ENCODE measurements at places on chromosomes 7 and 10. TPM values are rescaled to one million over a fixed set of nuclear protein-coding genes. Genes with fewer than 3 reads are reported as not detected.

GRCh38 chr7:66173856-66174255 is 31.3 kb upstream of the TPST1 start:
- no peak for DNase-seq
- H3K27me3 ChIP-seq, result no peaks in the 10 kb centered on the region
- H3K4me3 ChIP-seq, result no peak overlapping the region
- H3K27ac ChIP-seq, result no peak overlapping the region
- H3K36me3 ChIP-seq, result no peaks in the 10 kb centered on the region

Gene IL2RA
- 1.0 TPM for total RNA-seq

DNA sequence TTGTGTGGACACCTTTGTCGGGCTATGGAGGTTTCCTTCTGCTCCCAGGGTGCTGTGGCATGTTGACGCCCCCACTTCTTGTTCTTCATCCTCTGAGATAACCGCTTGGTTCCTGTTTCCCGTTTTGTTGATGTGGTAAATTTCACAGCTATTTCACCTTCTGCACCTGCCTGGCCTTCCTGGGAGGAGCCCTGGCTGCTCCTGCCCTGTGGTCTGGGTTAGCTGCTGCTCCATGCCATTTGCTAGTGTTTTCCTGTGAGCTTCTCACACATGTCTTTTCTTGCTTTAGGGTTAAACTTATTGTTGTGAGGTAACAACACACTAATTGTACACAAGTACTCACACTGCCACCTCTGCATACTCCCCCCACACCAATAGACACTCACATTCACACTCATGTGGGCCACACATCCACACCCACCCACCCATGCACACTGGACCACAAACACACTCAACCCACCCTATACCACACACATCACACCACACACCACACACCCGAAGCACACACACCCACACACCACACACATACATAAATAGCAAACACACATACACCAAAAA is 46.5 kb upstream of the MSMB start:
- H3K27me3 ChIP-seq, result no peaks in the 10 kb centered on the region
- no peak overlapping the region for H3K4me3 ChIP-seq
- H3K27ac ChIP-seq, result no peak overlapping the region
- DNase-seq, result peak; percentile 69
- H3K36me3 ChIP-seq, result no peaks in the 10 kb centered on the region
- peaks cover 5% of the 10 kb centered on the region for H3K4me1 ChIP-seq

Gene NAT16
- not detected for total RNA-seq

GRCh38 chr7:101163279-101164070 is 1.9 kb downstream of the VGF start:
- H3K27ac ChIP-seq, result no peak overlapping the region
- peaks cover 32% of the 10 kb centered on the region for H3K27me3 ChIP-seq
- DNase-seq, result no peak
- H3K4me3 ChIP-seq, result peak overlapping the region; percentile 64
- no peaks in the 10 kb centered on the region for H3K36me3 ChIP-seq
- H3K4me1 ChIP-seq, result peaks cover 42% of the 10 kb centered on the region

GRCh38 chr7:120502132-120502531 is 229.2 kb downstream of the KCND2 start:
- no peak for DNase-seq
- H3K27ac ChIP-seq, result no peak overlapping the region
- no peaks in the 10 kb centered on the region for H3K27me3 ChIP-seq
- H3K4me1 ChIP-seq, result no peaks in the 10 kb centered on the region
- H3K36me3 ChIP-seq, result no peaks in the 10 kb centered on the region

- no peak overlapping the region for H3K4me3 ChIP-seq
- H3K27me3 ChIP-seq, result no peaks in the 10 kb centered on the region
- H3K4me1 ChIP-seq, result no peaks in the 10 kb centered on the region
- no peaks in the 10 kb centered on the region for H3K36me3 ChIP-seq
- H3K27ac ChIP-seq, result no peak overlapping the region
Measured at GRCh38 chr7:91408388-91409154, 144.3 kb downstream of the FZD1 start.

Gene PTPRN2
- total RNA-seq, result 0.99 TPM

- H3K27me3 ChIP-seq, result no peaks in the 10 kb centered on the region
- no peak overlapping the region for H3K4me3 ChIP-seq
- no peak overlapping the region for H3K27ac ChIP-seq
- no peaks in the 10 kb centered on the region for H3K36me3 ChIP-seq
- H3K4me1 ChIP-seq, result no peaks in the 10 kb centered on the region
Measured at GRCh38 chr10:53997953-53998352, 803.1 kb downstream of the PCDH15 start.

Gene SPAM1
- total RNA-seq, result not detected

Gene CCDC71L
- 16.0 TPM for total RNA-seq

Gene ITGB8
- total RNA-seq, result not detected

- no peaks in the 10 kb centered on the region for H3K4me1 ChIP-seq
- H3K36me3 ChIP-seq, result no peaks in the 10 kb centered on the region
- no peak overlapping the region for H3K4me3 ChIP-seq
- no peak overlapping the region for H3K27ac ChIP-seq
Measured at GRCh38 chr7:116354546-116355423, 144.4 kb downstream of the TES start.

Gene LBX1
- total RNA-seq, result not detected

Gene OR2A5
- total RNA-seq, result not detected

DNA sequence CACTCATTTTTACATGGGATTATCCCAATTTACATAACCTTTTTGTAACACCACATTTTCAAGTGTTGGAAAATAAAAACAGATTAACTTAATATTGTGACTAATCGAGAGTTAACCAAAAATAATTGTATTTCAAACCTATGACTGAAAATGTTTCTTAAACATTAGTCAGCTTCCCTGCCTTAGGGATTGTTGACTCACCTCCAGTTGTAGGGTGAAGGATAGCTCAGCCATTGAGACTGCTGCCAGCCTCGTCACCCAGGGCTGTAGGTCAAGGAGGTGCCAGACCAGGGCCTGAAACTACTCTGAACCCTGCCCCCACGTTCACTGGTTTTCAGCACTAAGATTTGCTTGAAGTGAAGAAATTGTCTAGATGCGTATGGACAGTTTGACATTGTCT is 351.2 kb downstream of the GFRA1 start:
- H3K27ac ChIP-seq, result no peak overlapping the region
- DNase-seq, result no peak
- no peaks in the 10 kb centered on the region for H3K36me3 ChIP-seq
- H3K27me3 ChIP-seq, result peaks cover 1% of the 10 kb centered on the region

- H3K36me3 ChIP-seq, result peaks cover 3% of the 10 kb centered on the region
- H3K27ac ChIP-seq, result no peak overlapping the region
- H3K4me3 ChIP-seq, result no peak overlapping the region
- peaks cover 17% of the 10 kb centered on the region for H3K4me1 ChIP-seq
- DNase-seq, result no peak
Measured at GRCh38 chr10:50398823-50399222, 147.5 kb upstream of the ASAH2 start.

Gene AP4M1
- 7.5 TPM for total RNA-seq

- no peak for DNase-seq
- no peaks in the 10 kb centered on the region for H3K27me3 ChIP-seq
- no peaks in the 10 kb centered on the region for H3K36me3 ChIP-seq
- H3K4me3 ChIP-seq, result peak overlapping the region; percentile 20
- peak overlapping the region; percentile 41 for H3K27ac ChIP-seq
- peaks cover 60% of the 10 kb centered on the region for H3K4me1 ChIP-seq
Measured at GRCh38 chr10:124736491-124737136, 7.6 kb downstream of the FAM53B start.

- H3K36me3 ChIP-seq, result no peaks in the 10 kb centered on the region
- peak overlapping the region; percentile 95 for H3K27ac ChIP-seq
- H3K4me3 ChIP-seq, result peak overlapping the region; percentile 93
Measured at GRCh38 chr7:149027611-149028345, 527 bp downstream of the PDIA4 start.

DNA sequence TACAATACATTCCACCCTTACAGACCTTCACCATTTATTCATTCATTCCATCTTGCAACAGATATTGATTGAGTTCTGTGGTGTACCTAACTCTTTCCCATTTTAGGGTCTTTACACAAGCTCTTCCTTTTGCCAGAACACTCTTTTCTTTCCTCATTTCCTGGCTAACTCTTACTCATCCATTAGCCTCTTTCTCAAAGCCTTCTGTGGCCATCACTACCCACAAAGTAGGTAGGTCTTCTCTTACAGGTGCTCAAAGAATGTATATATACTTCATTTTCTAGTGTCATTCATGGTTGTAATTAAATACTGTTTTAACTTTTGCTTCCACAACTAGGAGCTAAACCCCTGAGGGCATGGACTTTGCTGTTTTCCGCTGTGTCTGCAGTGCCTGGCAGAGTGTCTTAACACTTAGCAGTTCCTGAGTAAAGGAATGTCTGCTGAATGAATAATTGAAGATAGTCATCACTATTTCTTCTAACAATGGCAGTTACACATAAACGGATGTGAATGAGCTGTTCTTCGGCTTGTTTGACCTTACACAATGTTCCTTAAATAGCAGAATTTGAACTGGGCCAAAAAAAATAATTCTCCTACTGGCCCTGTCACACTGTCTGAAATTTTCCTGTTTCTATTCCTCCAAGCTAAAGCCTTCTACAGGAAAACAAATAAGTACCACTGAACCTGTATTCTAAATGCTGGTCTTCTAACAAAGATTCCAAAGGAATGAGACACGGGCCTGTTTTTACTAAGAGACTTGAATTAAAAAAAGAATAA is 15.1 kb downstream of the BCAP29 start:
- DNase-seq, result no peak
- no peaks in the 10 kb centered on the region for H3K27me3 ChIP-seq
- H3K4me3 ChIP-seq, result no peak overlapping the region
- H3K36me3 ChIP-seq, result peaks cover 33% of the 10 kb centered on the region
- no peaks in the 10 kb centered on the region for H3K4me1 ChIP-seq

DNA sequence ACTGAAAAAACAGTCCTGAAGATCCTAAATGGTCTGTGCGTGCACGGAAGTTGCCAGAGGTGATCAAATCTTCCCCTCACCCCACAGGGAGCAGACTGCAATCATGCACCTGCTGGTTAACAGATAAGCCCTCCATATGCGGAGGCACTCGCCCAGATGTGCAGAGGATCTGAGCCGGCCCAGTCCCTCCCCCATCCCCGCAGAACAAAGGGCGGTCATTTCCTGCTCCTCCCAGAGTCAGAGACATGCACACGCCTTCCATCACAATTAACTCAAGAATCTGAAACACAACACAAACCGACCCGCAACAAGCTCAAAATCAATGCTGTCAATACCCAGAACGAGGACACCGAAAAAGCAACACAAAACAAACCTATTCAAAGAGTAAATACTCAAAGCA is 24.2 kb downstream of the CRTAC1 start:
- H3K27me3 ChIP-seq, result peaks cover 13% of the 10 kb centered on the region
- DNase-seq, result no peak
- H3K4me3 ChIP-seq, result no peak overlapping the region
- H3K36me3 ChIP-seq, result no peaks in the 10 kb centered on the region

Gene MET
- total RNA-seq, result not detected

- H3K36me3 ChIP-seq, result no peaks in the 10 kb centered on the region
- no peak overlapping the region for H3K4me3 ChIP-seq
- DNase-seq, result no peak
Measured at GRCh38 chr10:106873770-106874603, 290.5 kb downstream of the SORCS1 start.

- no peaks in the 10 kb centered on the region for H3K36me3 ChIP-seq
- DNase-seq, result no peak
- H3K27ac ChIP-seq, result no peak overlapping the region
- peaks cover 2% of the 10 kb centered on the region for H3K27me3 ChIP-seq
Measured at GRCh38 chr10:60008816-60009215, 102.5 kb upstream of the CCDC6 start.

DNA sequence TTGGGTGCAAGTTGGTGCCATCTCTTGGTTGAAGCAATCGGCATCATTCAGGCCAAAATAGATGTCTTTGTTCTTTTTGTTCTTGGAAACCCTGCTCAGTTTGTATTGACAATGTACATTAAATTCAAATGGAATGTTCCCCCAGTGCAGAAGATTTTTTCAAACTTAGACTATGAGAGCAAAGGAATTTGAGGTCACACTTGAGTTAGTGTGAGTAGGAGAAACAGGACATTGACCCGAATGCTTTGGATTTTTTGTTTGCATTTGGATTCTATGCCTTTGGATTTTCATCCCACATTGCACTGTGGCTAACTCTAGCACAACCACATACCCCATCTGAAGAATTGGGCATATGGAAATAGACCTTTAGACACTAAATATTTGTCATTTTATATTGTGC is 480.0 kb downstream of the GALNT17 start:
- H3K36me3 ChIP-seq, result no peaks in the 10 kb centered on the region
- DNase-seq, result no peak
- no peak overlapping the region for H3K4me3 ChIP-seq
- H3K27me3 ChIP-seq, result no peaks in the 10 kb centered on the region

DNA sequence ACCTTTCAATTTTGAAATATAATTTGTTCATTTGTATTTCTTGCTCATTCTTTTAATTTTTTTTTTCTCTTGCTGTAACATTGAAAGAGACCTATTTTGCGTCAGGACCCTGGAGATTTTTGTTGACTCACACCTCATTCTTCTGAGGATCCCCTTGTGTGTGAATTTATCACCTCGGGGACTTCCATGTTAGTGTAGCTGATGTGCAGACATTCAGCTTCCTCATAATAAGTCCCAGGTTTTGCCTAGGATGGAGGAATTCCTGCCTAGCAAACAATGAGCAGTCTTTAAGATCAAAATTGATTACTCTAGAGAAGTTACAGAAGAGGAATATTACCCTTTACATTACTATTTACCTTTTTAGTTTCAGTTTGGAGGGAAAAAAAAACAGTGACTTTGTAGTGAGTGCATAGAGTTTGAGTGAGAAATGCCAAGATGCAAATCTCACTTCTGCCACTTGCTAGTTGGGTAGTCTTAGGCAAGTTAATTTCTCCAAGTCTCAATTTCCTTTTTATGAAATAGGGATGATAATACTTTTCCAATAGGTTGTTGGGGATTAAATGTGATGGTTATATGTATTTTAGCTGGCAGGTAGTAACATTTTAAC is 14.3 kb downstream of the TES start:
- H3K4me3 ChIP-seq, result peak overlapping the region; percentile 55
- peak overlapping the region; percentile 50 for H3K27ac ChIP-seq
- no peaks in the 10 kb centered on the region for H3K27me3 ChIP-seq
- peaks cover 88% of the 10 kb centered on the region for H3K4me1 ChIP-seq

Gene FXYD4
- not detected for total RNA-seq

Gene ATRNL1
- not detected for total RNA-seq

GRCh38 chr7:158811461-158811860 is 17.8 kb downstream of the ESYT2 start:
- DNase-seq, result no peak
- H3K36me3 ChIP-seq, result peaks cover 8% of the 10 kb centered on the region
- peaks cover 53% of the 10 kb centered on the region for H3K4me1 ChIP-seq
